ENCODE measurements at places on chromosomes 1 and 21.

GRCh38 chr1:109167001-109167506 lies 46.7 kb upstream of the SARS1 start:
- no peak for DNase-seq

DNA sequence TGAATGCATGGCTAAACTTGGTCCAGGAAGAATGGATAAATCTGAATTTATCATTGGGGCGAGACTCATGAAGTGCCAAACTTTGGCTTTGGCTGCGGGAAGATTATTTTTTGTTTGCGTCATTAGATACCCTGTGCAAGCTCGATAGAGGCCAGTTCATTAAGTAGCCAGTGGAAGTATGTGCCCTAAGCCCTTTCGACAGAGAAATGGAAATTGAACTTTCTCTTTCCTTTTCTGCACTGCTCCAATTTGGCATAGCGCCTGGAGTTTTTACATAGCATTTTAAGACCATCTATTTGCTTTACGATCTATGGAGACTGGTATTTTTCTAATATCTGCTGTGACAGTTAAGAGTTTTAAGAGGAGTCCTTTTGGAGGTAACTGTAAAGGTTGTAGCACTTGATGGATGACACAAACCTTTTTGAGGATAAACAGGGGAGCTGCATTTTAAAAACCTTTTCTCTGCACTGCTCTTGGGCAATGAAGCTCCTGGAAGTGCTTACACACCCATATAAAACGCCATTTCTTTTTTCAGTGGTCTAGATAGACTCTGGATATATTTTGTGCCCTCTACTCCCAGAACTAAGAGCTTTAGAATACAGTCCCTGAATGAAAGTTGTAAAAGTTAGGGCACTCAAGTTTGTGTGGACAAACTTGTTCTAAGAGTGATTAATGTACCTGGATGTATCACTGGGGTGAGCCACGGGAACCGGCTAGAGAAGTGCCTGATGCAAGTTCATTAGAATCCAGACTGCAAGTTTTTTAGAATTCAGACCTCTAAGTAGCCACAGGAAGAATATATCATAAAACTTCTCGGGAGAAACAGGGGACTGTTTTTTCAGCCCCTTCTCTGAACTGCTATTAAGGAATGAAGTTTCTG lies 41.3 kb upstream of the CFHR3 start:
- DNase-seq = no peak

DNA sequence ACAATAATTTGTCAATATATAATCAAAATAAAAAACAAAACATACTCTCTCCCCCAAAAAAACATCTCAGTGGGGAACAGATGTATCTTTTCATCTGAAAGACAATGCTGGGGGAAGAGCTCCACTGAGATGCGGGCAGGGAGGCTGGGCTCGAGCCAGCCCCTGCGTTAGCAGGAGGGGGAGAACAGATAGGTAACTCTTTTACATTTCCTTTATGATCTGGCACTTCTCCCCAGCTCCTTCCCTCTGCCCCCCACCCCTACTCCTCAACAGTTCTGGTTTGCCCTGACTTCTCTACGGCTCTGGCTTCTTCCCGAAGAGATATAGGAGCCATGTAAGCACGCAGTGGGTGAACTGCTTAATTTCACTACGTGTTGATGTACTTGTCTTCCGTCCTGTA lies 12.4 kb downstream of the LEPR start:
- DNase-seq = no peak

DNA sequence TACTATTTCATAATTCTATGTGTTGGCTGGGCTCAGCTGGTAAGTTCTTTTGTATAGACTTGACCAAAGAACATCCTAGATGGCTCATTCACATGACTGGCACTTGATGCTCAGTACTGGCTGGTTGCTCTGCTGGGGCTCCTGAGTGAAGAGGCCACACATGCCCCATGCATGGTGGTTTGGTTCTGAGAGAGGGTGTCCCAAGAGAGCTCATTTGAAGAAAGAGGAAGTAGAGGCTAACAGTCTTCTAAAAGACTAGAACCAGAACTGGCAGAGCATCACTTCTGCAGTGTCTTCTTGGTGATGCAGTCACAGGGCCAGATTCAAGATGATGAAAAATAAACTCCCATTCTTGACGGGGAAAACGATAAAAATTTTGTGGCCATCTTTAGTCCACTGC lies 5.2 kb upstream of the BACH1 start:
- DNase-seq = no peak

DNA sequence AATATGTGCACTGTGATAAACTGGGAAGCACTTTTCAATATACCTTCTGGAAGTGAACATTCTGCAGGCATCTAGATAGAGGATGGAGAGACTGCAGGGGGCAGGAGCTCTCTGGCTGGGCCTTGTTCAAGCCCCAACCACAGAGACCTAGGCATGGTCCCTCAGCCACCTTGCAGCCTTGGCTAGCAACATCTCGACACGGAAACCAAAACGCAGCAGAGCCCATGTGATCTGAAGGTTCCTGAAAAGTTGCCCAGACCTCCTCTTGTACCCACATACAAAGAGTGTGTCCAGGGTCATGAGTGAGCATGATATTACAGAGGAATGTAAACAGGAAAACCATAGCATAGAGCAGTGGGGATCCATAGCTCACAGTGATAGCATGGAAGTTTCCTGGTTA lies 33.1 kb upstream of the SAMD11 start:
- no peak for DNase-seq

DNA sequence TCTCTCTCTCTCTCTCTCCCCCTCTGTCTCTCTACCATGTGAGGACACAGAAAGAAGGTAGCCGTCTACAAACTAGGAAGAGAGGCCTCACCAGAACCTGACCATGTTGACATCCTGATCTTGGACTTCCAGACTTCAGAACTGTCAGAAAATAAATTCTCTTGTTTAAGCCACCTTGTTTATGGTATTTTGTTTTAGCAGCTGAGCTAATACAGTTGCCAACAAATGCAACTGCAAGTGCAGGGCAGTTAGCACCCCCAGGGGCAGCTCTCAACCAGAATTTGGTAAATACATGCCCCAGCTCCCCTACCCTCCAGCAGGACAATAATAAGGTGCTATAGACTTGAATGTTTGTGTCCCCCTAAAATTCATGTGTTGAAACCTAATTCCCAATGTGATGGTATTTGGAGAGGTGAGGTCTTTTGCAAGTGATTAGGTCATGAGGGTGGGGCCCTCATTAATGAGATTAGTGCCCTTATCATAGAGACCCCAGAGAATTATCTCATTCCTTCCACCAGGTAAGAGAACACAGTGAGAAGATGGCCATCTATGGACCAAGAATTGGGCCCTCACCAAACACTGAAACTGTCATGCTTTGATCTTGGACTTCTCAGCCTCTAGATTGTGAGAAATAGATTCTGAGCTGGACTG lies 6.7 kb upstream of the SLC45A1 start:
- DNase-seq = no peak

DNA sequence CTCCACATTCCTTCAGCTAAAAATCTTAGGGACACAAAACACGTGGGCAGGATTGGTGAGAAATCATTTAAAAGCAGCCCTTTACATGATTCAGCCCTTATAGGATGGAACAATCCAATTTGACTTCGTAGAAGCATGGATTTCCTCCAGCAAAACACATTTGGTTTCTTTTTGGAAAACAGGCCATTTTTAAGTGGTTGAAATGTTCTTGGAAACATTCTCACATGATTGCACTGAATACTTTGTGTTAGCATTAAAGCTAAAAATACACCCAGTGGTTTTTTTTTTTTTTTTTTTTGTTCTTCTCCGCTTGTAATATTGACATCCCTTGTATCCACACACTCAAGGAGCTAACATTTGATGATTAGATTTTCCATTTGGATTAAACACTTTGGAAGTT lies 42.1 kb upstream of the ABCG1 start:
- no peak for DNase-seq

GRCh38 chr1:84298684-84299535 lies 2.6 kb upstream of the SAMD13 start:
- DNase-seq = no peak

- DNase-seq = no peak
Observed at GRCh38 chr1:100065183-100065968, 67.4 kb downstream of the SASS6 start.

DNA sequence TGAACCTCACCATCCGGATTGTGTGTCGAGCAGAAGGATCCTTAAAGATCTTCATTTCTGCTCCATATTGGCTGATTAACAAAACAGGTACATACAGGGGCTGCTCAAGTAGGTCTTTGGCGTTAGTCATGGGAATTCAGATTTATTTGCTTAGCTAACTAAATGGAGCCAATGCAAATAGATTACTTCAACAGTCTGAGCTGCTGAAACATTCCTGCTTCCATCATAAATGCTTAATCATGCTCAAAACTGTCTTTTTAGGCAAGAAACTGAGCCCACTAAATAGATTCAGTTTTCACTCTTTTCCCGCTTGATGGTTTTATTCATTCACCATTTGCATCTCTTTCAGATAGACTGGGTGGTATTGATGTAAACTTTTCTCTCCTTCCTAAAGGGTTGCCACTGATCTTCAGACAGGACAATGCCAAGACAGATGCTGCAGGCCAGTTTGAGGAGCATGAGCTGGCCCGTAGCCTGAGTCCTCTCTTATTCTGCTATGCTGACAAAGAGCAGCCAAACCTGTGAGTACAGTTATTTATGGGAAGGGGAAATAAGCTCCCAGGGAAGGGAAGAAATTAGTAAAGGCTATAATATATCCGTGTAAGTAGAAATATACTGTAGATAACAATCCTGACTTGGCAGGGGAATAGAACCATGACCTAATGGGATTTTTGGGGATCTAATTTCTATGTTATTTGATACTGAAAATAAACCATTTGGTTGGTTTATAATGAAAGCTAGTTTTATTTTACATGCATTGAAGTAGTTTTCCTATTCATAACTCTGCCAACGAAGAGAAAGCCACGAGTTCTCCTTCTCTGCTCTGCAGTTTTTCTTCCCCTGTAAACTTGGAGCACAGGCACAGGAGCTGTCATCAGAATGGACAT lies 126.4 kb downstream of the VPS13D start:
- no peak for DNase-seq

GRCh38 chr1:155079210-155079486 lies 511 bp downstream of the EFNA3 start:
- no peak for DNase-seq

- DNase-seq = no peak
Observed at GRCh38 chr1:65006806-65007205, 40.5 kb upstream of the JAK1 start.

- no peak for DNase-seq
Observed at GRCh38 chr1:50358962-50359361, 64.3 kb downstream of the DMRTA2 start.

DNA sequence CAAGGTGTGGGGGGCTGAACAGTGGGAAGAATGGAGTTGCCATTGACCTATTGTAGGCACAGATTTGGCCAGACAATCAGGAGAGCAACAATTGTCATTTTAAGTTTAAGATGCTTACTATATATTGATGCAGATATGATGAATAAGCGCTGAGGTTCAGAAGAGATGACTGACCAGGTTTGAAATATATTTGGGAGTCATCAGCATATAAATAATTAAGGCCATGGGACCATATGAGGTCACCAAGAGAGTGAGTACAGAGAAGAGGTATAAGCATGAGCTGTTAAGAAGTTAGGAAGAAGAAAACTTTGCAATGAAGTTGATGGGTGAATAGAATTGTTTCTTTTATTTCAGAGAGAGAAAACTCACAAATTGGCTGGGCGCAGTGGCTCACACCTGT lies 4.5 kb upstream of the GADD45A start:
- no peak for DNase-seq

GRCh38 chr1:53144201-53144600 lies 1.8 kb upstream of the SLC1A7 start:
- DNase-seq = no peak

GRCh38 chr1:46478721-46479485 lies 10.7 kb upstream of the DMBX1 start:
- DNase-seq = no peak

- DNase-seq = no peak
Observed at GRCh38 chr1:223617323-223618070, 48.0 kb downstream of the CAPN8 start.

- no peak for DNase-seq
Observed at GRCh38 chr21:45817345-45817744, 164.2 kb upstream of the COL6A1 start.

DNA sequence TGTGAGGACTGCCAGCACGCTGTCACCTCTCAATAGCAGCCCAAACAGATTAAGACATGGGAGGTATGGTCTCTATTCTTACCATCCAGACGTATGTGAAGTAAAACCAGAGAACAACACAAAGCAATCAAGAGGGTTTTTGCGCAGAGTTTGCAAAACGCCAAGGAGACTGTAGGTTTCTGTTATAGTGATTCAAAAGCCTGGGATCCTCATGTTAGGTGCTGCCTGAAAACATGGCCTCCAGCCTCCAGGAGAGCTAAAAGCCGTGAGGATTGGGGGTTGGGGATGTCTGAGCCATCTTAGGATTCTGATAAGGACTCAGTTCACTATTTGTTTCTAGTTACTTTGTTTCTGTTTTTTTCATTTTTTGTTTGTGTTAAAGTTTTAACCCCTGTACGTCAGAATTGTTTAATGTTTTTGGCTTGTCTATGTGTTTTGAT lies 4.2 kb upstream of the CCT8 start:
- no peak for DNase-seq

DNA sequence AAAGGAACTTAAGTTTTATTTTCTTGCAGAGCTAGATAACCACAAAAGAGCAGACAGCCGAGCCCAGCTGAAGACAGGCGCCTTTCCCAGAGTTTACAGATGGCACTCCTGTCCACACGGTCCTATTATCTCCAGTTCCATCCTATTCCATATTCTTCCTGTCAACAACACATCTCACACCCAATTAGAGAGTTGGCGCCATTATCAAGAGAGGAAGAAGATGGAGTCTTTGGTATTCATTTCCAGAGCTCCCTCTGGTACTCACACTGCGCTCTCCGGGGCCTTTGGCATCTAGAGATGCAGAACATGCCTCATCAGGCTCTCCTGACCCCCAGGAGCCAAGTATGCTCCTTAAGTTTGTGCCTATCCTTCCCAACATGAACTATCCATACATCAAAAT lies 43.3 kb upstream of the SIPA1L2 start:
- no peak for DNase-seq

- no peak for DNase-seq
Observed at GRCh38 chr1:148317288-148317985, 165.4 kb upstream of the NBPF11 start.

- DNase-seq = no peak
Observed at GRCh38 chr1:81834921-81835698, 34.4 kb downstream of the ADGRL2 start.

- no peak for DNase-seq
Observed at GRCh38 chr1:42557230-42557851, 94.3 kb downstream of the CCDC30 start.

GRCh38 chr1:30588311-30589073 lies 134.9 kb downstream of the MATN1 start:
- DNase-seq = no peak

DNA sequence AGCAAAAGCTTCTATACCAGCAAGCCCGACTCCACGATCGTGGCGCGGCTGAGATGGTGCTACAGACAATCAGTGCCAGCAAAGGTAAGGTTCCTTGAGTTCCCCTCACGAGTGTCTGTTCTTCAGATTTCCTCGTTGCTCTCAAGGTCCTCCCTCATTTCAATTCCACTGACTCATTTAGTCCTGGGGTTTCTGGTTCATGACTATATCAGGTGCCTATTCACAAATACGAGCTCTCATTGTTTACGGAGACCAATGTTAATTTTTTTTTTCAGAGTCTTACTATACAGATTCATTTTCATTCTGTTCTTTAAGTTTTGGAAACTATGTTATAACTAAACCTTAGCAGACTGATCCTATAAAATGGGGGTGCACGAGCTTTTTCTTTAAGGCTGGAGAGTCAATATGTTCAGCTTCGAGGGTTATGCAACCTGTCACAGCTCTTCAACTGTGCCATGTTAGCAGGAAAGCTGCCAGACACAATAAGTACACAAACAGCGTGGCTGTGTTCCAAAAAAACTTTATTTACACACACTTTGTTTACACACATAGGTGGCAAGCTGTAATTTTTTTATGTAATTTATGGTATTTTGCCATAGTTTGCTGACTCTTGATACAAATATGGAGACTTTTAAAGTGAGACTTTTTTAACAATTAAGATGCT lies 134.3 kb downstream of the ZP4 start:
- no peak for DNase-seq

All from amygdala (tissue), 56 donors.